Kasumi-1 (cell line): ENCODE measurements at places on chromosomes 4 and X.

GRCh38 chr4:83305187-83305586, 20.6 kb upstream of the COQ2 start:
- no peak for DNase-seq

DNA sequence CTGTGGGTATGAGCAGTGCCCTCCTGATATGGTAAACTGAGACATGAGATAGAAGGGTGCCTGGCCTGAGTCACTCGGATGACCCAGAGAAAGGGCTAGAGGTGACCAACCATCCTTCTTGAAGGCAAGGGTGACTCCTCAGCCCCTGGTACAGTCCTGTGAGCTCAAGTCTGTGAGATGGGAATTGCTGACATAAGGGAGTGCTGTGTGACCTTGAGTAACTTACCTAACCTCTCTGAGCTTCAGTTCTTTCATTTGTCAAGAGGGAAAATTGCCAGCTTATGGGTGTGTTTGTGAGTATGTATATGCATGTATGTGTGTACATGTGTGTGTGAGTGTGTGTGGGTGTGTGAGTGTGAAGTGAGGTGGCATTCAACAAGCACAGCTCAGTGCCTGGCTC, 210.4 kb upstream of the PSAPL1 start:
- no peak for DNase-seq

DNA sequence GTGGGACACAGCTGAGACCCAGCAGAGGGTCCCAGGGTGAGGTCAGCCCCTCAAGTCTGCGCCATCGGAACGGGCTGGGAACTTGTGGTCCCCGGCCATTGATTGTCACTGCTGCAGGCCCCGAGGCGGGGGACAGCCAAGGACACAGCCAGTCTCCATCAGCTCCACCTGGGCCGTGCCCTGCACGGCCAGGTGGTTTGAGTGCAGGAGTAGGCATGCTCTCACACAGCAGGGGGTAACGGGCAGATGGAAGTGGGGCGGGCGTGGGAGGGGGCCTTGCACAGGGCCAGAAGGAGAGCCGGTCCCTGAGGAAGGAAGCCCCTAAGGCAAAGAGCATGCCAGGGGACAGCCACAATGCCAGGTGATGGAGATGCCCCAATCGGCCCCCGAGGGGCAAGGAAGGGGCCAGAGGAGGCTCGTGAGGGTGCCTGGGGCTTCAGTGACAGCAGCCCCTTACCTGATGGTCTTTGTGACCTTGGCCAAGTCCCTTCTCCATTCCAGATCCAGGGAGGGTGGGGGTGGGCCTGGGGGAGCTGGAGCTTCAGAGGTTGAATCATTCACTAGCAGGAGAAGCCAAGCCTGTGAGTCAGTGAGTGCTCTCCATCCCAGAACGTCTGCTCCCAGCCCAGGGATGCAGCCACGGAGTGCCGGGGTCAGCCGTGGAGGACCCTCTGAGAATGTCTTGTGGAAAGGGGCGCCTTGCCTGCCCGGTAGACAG, 2.3 kb downstream of the ATP2B3 start:
- DNase-seq = no peak

DNA sequence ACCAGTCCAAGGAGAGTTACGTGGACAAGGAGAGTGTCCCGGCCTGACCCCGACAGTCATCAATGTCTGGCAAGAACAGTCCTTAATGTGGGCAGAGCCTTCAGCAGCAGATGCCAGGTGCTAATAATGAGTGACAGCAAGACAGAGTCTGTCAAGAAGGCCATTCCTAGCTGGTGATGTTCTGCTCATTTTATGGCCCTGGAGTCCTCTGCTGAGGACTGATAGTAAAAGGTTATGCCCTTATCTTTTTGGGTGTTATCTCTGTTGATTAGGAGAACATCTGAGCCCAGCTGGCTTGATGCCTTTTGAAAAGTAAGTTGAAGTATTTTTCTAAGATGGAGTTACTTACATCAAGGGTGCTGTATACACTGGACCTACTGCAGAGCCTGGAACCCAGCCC, 67.3 kb downstream of the SLC34A2 start:
- DNase-seq = no peak

DNA sequence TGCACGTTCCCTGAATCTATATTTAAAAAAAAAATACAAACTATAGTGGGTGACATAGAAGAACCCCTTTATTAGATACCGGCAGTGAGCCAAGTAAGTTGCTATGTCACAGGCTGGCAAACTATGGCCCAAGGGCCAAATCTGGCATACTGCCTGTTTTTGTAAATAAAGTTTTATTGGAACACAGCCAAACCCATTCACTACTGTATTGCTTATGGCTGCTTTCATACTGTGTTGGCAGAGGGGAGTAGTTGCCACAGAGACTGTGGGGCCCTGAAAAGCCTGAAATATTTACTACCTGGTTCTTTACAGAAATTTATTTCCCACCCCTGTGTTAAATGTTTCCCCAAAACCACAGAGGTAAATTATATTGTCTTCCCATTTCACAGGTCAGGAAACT, 71.2 kb upstream of the EGFL6 start:
- DNase-seq = no peak

GRCh38 chr4:18973296-18973695, 951.7 kb upstream of the LCORL start:
- no peak for DNase-seq

- DNase-seq = no peak
Measured at GRCh38 chr4:116639070-116639577, 446.3 kb downstream of the TRAM1L1 start.

- DNase-seq = no peak
Measured at GRCh38 chrX:23822397-23822796, 39.4 kb downstream of the SAT1 start.

DNA sequence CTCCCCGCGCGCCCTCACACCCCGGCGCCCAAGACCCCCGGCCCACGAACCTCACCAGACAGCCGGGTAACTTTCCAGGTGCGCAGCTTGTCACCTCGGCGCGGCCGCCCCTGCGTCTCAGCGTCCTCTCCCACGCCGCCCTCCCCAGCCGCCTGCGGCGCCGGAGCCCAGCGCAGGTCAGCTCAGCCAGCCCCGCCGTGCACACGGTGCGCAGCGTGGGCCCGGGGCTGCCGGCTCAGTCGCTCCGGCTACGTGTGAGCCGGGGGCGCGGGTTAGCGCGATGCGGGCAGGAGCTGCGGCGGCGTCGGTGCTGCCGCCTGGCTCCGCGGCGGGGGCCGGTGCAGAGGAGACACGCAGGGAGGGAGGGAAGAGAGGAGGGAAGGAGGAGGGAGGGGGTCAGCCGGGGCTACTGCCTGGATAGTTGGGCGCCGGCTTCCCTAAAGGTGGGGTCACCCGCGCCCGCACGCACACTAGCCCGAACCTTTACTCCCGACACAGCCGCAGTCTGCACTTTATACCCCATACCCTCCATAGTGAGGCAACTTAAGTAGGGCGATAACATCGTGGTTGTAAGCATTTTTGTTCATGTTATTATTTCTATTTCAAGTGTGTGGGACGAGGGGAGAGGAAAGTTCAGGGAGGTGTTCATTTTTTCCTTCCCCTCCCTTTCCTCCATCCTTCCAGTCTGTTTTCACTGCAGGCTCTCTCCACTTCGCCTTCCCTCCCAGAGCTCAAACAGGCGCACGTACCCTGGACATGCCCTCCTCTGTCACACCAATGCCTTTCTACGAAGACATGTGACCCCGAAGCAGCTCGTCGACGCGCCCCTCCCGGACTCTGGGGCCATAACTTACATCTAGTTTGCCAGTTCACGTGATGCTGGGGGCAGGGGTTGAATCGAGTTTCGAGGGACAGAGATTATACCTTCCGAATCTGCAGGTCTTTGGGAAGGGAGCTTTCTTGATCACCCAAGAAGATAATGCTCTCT, at the start of gene PRKG2:
PRKG2 (minus strand) TSS at position 342 of the 988 bp plus-strand sequence. CDS start 10,175 bp downstream, outside the sequence.
- no peak for DNase-seq

DNA sequence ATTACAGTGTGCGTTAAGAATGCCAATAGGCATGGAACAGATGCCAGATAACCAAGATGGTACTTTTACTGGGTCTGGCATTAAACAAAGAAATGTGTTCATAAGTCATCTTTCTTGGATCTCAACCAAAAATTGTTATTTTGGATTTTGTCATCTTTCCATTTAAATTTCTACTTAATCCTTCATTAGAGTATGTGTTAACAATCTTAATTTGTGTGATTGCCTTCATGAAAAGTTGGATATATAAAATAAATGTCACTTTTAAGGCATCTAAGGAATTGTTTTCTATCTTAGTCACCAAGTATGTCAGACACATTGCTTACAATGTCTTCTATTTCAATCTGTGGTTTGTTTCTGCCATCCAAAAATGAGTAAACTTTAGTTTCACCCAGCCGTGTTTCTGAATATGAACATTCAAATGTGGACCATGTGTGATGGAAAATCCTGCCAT, 87.5 kb downstream of the PALLD start:
- DNase-seq = no peak

DNA sequence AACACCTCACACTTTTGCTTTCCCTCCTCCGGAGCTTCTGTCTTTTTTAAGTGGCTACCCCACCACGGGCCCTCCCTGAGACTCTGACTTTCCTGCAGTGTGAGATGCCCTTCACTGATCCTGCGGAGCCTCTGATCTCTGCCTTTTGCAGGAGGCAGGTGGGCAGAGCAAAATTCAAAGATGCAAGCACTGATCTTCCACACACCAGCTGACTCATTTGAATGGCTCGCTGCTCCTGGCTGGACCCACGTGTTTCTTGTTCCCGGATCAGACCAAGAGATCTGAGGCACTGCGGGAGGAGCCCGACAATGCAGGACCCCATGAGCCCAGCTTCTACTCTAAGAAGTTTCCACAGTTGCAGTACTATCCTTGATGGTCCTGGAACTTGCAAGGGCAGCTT, 1607.9 kb upstream of the TENM3 start:
- no peak for DNase-seq
